HS-27A (cell line): ENCODE measurements at places on chromosomes 16 and 17.
A peak's percentile ranks its signal among the peaks of the same experiment; 100 is the strongest.

- no peak for DNase-seq
These were observed 20.9 kb downstream of the KCNG4 start for GRCh38 chr16:84218956-84219355.

DNA sequence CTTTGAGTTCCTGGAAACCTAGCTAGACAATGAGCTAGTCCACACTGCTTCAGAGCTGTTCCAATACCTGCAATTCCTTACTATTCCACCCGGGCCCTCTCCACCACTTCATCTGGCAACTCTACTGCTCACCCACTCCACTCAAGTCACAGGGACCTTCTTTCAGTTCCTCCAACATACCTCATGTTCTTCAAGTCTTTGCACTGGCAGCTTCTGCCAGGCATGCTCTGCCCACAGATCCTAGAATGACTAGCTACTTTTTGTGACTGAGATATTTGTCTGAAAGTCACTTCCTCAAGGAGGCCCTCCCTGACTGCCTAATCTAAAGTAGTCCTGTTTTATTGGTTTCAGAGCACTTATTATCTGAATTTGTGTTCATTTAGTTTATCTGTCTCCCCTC, 86.4 kb downstream of the TEX14 start:
- DNase-seq: no peak

DNA sequence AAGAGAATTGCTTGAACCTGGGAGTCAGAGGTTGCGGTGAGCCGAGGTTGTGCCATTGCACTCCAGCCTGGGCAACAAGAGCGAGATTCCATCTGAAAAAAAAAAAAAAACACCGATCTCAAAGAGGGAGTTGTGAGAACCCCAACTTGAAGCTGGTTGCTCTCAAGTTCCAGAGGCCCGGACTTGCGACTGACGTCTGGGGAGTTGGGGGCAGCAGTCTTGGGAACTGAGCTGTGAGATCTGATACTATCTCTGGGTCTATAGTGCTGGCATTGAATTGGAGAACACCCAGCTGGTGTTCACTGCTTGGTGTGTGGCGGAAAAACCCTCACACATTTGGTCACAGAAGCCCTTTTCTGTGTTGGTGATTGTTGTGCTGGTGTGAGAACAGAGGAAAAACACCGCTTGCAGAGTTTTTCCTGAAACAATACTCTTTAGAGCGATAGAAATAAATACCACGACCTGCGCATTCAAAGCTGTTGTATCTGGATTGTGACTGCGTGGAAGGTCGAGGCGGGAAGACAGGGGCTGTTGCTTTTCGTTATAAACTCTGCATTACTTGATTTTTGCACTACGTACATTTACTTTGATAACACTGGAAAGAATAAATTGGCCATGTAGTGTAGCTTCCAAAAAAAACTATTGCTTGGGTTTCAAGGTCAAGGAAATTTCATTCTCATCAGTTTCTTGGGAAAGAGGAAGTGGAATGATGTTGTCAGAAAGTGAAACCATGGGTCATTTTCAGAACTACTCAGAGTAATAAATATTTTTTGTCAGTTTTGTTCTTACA, 8.8 kb downstream of the SCIMP start:
- no peak for DNase-seq

- no peak for DNase-seq
These were observed 2.7 kb downstream of the MYO18A start for GRCh38 chr17:29177541-29177870.

- no peak for DNase-seq
These were observed 30.1 kb downstream of the CD300LG start for GRCh38 chr17:43877031-43877430.

- peak; percentile 45 for DNase-seq
These were observed 37.2 kb upstream of the RGS9 start for GRCh38 chr17:65099941-65100315.
